Hindlimb muscle (tissue), 1 donor: ENCODE measurements at places on chromosomes 1 and 21.

DNA sequence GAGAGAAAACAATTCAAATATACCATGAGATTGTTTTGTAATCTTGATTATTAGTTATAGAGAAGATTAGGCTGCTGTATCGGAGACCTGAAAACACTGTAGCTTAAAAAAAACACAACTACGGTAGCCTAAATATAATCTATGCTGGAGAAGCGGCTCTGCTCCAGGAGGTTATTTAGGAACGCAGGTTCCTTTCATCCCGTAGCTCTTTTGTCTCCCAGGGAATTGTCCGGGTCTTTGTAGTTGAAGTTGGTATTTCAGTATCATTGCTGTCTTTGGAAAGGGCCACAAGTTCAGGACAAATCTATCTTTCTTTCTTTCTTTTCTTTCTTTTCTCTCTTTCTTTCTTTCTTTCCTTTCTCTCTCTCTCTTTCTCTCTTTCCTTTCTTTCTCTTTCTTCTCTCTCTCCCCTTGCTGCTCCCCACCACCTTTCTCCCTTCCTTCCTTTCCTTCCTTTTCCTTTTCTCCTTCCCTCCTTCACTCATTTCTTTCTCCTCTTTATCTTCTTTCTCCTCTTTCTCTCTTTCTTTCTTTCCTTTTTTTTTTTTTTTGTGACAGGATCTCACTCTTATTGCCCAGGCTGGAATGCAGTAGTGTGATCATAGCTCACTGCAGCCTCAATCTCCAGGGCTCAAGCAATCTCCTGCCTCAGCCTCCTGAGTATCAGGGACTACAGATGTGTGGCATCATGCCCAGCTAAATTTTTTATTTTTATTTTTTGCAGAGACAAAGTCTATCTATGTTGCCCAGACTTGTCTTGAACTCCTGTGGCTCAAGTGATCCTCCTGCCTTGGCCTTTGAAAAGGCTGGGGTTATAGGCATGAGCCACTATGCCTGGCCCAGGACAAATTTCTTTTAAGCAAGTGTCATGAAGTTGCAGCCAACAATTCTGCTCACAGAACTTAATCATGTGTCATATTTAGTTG lies 10.9 kb upstream of the NFIA start:
- no peak for DNase-seq

DNA sequence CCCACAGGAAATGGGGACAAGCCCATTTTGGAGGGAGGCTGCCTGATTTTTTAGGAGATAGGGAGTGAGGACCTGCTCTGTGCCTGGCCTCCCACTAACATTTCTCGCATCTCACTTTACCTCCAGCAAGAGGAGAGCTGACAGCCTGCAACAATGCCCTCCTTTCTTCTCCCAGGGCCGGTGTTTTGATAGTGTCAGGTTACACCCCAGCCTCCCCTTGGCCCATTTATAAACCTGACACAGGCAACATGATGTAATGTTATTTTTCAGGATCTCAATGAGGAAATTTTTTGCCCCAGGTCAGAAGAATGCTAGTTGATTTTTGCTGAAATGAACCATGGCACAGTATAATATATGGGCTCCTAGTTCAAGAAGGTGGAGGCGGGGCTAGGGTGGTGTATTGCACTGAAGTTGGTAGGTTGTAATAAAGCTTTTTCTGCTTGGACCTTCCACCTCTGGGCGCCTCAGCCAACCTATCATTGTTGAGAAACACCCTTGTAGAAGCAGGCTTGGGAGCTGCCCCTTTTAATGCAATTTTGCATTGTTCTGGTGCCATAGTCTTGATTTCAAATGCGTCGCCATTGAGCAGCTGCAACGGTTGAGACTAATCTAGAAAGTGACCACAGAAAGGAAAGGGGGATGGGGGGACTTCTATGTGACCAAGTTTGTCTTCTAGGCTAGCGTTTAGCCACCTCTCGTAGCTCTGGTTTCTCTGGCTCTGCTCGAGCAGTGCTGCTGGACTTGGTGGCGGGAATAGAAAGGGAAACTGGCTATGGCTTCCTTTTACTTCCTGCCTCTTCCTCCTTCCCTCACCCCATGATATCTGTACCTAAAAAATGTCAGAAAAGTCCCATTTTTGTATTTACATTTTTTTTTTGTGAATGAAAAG lies 53.0 kb downstream of the PBX1 start:
- no peak for DNase-seq

DNA sequence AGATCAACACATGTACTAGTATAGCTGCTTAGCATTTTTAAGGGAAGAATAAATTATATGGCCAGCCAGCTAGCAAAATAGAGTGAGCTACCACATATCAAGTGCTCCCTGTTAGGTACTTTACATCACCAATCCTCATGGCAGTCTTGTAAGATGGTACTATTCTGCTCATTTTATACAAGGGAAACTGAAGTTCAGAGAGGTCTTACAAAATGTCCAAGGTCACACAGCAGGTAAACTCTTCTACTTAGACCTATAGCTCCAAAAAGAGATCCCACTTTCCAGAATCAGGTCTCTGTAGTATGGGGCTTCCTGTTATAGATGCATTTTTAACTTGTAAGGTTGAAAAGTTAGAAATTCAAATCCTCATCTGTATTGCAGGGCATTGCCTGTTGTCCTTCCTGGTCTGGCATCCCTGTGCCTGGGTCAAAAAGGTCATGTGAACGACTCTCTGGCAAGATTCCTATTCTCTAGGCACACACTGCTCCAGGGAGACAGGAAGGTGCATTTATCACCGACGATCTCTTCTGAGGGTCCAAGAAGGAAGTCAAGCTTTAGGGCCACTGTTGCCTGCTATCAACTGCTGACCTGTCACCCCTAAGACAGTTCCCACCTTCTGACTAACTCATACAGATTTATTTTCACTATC lies 41.1 kb downstream of the TRIT1 start:
- DNase-seq, result no peak

DNA sequence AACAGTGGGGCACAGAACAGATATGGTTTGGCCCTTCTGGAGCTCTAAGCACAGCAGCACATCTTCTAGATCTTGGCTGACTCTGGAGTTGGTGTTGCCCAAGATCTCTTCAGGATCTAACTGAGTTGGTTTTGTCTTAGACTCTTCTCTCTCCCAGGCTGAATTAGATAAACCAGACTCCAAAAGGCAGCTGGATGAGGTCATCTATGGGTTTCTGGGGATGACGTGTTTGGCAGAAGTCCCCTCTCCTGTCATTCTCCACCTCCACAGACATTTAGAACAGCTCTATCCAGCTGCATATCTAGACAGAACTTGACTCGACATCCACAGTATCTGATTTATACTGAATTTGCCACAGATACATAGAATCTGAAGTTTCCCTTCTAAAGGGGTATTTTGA lies 75.3 kb downstream of the ST6GALNAC5 start:
- DNase-seq, result no peak

- DNase-seq, result no peak
Observed at GRCh38 chr1:27145934-27146354, 9.0 kb downstream of the SLC9A1 start.

- no peak for DNase-seq
Observed at GRCh38 chr1:166017395-166017794, 149.4 kb downstream of the FAM78B start.

- DNase-seq, result no peak
Observed at GRCh38 chr1:221069178-221069903, 190.1 kb downstream of the HLX start.

DNA sequence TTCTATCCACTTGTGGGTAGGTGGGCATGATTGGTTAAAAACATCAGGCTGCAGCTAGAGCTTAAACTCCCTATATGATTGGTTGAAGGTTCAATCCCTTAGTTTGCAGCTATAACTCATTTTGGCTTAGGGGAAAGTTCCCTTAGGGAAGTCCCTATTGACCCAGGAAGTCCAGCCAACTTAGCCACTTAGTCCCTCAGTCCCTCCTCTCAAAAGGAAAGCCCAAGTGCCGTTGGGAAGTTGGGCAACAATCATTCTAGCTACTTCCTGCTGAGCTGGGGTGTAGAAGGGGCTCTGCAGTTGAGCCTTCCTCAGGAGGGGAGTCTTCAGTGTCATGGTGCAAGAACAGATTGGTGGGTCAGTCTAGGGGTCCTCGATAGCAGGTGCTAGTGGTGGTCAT lies 12.2 kb downstream of the MSTO1 start:
- DNase-seq, result no peak

GRCh38 chr21:42282715-42283114 lies 32.5 kb downstream of the TFF3 start:
- no peak for DNase-seq
